Stimulated activated CD4-positive, alpha-beta T cell treated with anti-CD3 and anti-CD28 coated beads, Interleukin-4, amount 100 ng/mL, for 24 hours (primary cell): ENCODE measurements at places on chromosomes 4 and X.

DNA sequence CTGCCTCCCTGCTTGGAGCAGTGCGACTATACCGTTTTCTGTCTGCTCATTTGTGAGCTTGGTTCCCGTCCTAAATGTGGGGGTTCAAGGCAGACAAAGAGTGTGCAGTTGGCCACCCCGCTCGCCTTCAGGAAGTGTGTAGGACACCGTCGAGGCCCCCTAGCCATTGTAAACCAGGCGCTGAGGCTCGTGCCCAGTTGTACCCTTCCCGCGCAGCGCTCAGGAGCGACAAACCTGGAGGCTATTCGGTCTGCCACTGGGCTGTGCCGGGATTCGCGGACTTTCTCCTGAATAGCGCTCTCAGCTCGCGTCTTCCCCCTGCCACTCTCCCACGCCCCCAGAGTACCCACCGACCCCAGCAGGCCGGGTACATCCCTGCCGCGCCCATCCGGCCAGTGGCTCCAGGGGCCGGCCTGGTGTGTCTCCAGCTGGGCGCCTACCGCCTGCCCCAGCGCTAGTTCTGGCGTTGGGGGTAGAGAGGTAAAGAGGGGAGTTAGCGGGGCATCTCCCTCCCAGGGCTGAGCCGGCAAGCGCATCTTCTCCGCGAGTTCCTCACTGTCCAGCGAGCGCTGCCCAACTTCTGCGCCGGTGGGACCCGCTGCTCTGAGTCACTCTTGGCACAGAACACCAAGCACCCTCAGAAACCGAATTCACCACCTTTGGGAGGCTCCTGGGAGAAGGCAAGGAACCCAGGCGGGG lies 880 bp upstream of the LONRF3 start:
- no peak for DNase-seq

DNA sequence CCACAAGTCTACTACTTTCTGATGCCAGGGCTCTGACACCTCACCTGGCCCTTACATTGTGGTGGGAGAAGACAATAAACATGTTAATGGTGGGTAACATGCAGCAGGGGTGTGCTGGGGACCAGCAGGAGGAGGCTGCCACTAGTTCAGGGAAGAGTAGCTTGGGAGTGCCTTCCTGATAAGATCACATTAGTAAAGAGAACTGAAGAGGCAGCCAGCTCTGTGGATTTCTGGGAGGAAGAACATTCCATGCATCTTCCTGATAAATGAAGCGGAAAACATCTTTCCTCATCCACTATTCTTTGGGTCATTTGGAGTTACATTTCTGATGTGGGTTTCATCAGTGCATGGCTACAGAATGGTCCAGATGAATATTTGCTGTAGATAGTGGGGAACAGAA lies 9.0 kb downstream of the RNF150 start:
- DNase-seq: no peak

- no peak for DNase-seq
These were observed 76.9 kb downstream of the RRAGB start for GRCh38 chrX:55794405-55794804.

- no peak for DNase-seq
These were observed at the start of gene MAGEA4 for GRCh38 chrX:151912780-151913179. Gene MAGEA4, plus strand, starts transcription at chrX:151912889. Its CDS starts 10,776 bp downstream, at chrX:151923665.

DNA sequence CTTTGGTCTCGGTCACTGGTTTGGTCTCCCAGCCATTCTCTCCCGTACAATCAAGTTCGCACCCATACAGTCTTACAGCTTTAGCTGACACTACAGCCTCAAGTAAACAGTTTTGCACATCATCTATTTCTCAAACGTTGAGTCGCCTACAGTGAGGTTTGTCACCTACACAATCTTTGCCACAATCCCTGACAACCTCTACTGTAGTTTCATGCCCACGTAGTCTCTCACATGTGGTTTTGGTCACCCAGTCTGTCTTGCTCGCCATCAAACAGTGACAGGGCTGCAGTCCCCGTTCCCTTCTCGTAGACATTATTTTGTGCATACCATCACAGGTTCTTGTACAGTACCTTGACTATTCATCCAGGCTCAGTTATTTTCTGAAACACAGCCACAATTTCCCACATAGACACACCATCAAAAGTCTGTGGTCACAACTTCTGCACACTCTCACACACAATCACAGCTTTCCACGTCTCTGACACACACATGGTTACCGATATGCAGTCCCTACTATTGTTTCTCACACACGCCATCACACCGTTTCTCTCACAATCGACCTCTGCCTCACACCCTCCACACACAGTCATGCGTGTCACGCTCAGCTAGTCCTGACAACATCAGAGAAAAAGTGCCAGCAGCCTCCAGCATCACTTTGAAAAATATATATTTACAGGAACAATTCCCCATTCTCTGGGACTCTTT lies 5.3 kb upstream of the CFP start:
- peak; percentile 27 for DNase-seq

- no peak for DNase-seq
These were observed 1153.0 kb downstream of the C4orf33 start for GRCh38 chr4:130249002-130249401.

GRCh38 chr4:86118711-86119110 lies 241.1 kb downstream of the MAPK10 start:
- no peak for DNase-seq

DNA sequence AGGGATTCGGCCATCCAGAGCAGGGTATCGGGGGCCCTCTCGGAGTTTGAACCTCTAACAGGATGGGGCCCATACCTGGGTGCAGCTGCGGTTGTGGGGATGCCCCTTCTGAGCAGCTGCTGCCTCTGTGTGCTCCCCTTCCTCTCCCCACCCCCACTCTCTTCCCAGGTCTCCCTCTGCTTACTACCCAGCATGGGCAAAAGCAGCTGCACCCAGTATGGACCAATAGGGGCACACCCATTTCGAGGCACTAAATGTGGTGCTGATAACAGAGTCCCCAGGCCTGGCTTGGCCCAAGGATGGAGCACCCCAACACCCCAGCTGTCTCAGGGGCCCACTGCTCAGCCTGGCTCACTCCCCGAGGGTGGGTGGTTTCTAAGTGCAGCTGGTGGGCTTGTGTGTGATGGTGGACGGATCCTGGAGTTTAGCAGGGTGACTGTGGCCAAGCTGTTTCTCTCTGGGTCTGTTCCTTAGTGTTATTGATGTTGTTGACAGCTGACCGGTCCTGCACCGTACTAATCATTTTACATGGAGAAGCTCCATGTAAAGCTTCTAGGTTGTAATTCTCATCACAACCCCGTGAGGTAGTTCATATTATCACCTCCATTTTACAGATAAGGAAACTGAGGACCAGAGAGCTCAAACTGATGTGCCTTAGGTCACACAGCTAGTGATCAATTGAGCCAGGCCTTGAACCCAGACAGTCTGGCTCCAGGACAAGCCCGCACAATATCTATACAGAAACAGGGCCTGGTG lies 13.1 kb upstream of the KIAA0232 start:
- DNase-seq: no peak
